ENCODE measurements at places on chromosomes 4 and X.

DNA sequence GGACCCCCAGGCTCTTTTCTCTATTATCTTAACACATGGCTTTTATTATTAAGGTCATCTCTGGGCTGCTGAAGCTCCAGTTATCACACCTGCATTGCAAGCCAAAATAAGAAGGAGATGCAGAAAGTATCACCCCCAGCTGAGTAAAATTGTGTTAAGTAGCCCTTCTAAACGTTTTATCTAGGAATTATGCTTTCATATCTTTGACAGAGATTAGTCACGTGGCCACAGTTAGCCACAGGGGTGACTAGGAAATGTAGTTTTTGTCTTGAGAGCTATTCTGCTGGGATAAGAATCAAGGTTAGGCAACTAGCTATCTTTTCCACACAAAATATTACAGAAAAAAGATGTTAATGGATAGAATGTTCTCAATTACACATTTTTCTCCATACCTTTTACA lies 102.1 kb downstream of the ANXA3 start:
- ATAC-seq: no peak

- no peak for ATAC-seq
These were observed 10.9 kb downstream of the PPP2R2C start for GRCh38 chr4:6461301-6462165.

DNA sequence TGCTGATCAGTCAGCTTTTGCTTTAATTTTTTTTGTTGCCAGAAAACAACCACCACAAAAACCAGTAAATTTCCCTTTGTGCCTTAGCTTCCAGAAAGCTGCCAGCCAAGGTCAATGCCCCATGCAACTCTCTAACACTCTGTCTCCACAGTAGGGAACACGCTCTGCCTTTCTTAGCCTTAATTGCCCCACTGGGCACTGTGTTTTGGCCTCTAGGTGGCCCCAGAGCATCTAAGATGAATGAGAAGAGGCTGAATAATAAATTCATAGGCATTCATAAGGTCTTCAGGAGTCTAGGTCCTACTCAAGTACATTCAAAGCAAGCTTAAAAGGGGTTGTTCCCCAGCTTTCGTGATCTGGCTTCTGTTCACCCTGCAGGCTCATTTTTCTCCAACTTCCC lies 57.7 kb upstream of the PASD1 start:
- ATAC-seq: peak; percentile 41

DNA sequence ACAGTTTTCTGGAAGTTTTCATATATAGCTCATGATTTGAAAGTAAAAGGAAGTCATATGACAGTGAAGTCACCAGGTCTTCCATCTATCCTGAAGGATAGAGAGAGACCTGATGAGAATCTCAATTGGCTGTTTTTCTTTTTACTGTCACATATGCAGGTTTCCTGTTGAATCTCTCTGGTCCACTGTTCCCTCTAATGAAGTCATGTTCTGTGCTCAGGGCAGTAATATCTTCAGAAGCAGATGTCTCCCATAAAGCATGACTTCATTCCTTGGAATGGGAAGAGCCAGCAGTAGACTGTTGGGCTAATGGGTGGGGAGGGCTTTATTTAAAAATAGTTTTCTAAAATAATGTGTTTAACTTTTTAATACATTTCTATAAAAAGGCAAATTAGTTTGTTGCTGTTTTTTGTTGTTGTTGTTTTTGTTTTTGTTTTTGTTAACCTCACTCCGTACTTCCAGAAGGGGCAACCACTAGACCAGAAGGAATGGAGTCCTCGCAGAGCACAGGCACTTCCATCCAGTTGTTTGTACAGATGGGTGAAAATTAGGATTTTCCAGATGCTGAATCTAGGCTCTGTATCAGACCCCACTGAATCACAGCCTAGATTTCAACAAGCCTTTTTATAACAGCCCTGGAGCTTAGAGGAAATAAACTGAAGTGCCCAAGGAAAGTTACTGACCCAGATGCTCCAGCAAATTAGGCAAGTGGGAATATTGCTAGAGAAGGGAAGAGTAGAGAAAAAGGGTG lies 54.2 kb downstream of the AWAT2 start:
- ATAC-seq: no peak

Measured in esophagus mucosa (tissue), 1 donor.